ENCODE measurements at places on chromosomes 13 and 19. TPM values are rescaled to one million over a fixed set of nuclear protein-coding genes. Genes with fewer than 3 reads are reported as not detected.

The ZNF85 gene
- 22.7 TPM for total RNA-seq

The NTF4 gene
- total RNA-seq = not detected

The CNFN gene
- not detected for total RNA-seq

The ZNF575 gene
- total RNA-seq = 4.6 TPM

The LRRC25 gene
- total RNA-seq = 1.2 TPM

The ZBTB32 gene
- 33.6 TPM for total RNA-seq

The LRRC63 gene
- 1.6 TPM for total RNA-seq

The KLK11 gene
- total RNA-seq = not detected

The LRRC8E gene
- not detected for total RNA-seq

- H3K4me3 ChIP-seq = no peak overlapping the region
- peaks cover 3% of the 10 kb centered on the region for H3K27me3 ChIP-seq
- peaks cover 3% of the 10 kb centered on the region for H3K4me1 ChIP-seq
Measured at GRCh38 chr19:18866800-18867123, 29.2 kb downstream of the CERS1 start.

DNA sequence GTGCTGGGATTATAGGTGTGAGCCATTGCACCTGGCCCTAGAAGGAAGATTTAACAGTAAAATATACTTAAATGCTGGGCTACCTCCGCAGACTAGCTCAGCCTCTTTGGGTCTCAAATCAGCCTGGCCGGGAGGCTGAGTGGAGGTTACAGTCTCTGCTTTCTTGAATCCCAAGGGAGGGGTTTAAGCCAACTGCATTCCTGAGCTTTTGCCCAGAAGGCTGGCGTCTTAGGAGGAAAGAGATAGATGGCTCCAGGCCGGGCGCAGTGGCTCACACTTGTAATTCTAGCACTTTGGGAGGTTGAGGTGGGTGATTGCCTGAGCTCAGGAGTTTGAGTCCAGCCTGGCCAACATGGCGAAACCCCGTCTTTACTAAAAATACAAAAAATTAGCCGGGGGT, 623 bp upstream of the C5AR1 start:
- no peak overlapping the region for H3K27ac ChIP-seq
- no peak for DNase-seq
- H3K27me3 ChIP-seq = peaks cover 34% of the 10 kb centered on the region
- no peak overlapping the region for H3K4me3 ChIP-seq
- H3K36me3 ChIP-seq = no peaks in the 10 kb centered on the region
- H3K4me1 ChIP-seq = peaks cover 6% of the 10 kb centered on the region

- H3K27me3 ChIP-seq = no peaks in the 10 kb centered on the region
- no peak overlapping the region for H3K27ac ChIP-seq
- H3K36me3 ChIP-seq = no peaks in the 10 kb centered on the region
- no peak overlapping the region for H3K4me3 ChIP-seq
- H3K4me1 ChIP-seq = no peaks in the 10 kb centered on the region
Measured at GRCh38 chr13:107458269-107458668, 757.1 kb downstream of the LIG4 start.

DNA sequence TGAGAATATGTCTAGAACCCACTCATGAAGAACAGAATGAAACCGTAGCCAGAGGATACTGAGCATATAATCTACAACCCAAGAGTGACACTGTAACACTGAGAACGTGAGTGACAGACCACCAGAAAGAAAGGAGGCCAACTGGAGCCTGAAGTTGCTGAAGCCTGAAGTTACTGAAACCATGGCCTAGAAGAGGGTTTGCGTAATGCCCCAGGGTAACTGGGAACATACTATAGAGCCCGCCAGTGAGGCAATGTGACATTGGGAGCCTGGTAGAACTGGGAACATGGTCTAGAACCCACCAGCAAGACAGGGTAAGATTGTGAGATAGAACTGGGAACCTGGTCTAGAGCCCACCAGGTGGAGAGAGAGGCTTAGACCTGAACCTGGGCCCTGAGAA, 15.5 kb upstream of the TNFSF14 start:
- H3K4me1 ChIP-seq = peaks cover 8% of the 10 kb centered on the region
- H3K27me3 ChIP-seq = peaks cover 13% of the 10 kb centered on the region
- H3K4me3 ChIP-seq = no peak overlapping the region

DNA sequence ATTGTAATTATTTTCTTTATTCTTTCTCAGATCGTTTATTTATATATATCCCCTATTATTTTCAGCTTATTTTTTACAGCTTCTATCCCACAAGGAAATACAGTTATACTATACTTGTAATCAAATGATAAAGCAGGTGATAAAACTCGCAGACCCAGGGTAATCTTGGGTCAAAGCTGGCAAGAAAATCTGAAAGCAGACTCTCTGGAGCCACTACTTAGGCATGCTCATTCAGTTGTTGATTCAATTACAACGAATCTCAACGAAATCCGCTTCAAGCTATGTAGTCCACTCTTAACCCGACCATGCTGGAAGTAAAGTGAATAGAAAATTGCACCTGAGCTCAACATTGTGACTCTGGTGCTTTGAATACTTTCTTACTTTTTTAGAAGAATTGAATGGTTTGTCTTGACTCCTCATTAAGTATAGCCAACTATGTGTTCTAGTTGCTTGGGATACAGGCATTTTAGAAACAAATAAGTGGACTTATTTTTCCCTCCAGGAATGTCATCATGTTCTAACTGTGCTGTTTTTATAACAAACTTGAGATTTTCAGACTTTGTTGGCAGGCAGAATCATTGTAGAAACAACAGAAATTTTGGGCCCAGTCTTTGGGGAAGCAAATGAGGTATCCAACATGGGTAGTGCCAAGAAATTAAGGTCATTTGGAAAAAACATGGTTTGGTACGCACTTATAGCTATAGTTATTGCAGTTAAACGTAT, 21.4 kb downstream of the ESD start:
- no peak for DNase-seq
- no peaks in the 10 kb centered on the region for H3K27me3 ChIP-seq
- peaks cover 1% of the 10 kb centered on the region for H3K4me1 ChIP-seq
- no peak overlapping the region for H3K4me3 ChIP-seq
- no peak overlapping the region for H3K27ac ChIP-seq
- H3K36me3 ChIP-seq = peaks cover 52% of the 10 kb centered on the region

DNA sequence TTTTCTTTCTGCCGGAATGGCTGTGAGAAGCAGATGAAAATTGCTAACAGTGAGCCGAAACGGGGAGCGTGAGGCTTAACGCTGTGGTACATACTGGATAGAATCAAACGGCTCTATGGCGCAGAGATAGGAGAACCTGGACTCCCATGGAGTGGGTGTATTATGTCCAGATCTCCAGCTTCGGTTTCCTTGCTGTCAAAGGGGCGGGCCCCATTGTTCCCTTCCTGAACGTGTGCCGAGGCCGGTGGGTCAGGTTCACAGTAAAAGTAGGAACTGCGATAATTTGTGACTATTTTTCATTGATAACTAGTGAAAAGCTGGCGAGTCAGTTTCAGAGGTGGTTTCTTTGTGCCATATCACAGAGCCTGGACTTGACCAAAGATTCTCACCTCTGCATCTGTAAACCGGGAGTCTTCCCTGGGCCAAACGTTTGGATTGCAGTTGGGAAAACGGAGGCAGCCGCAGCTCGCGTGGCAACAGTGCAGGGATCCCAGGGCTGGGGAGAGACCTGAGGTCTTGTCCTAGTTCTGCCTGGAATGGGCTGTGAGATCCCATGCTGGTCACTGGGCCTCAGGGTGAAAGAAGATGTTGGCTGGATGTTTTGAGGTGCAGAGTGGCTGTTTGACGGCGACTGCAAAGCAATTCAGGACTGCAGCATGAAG, 752 bp downstream of the RPL18A start:
- peak overlapping the region; percentile 91 for H3K27ac ChIP-seq
- DNase-seq = no peak
- no peaks in the 10 kb centered on the region for H3K27me3 ChIP-seq
- H3K4me3 ChIP-seq = peak overlapping the region; percentile 95
- peaks cover 21% of the 10 kb centered on the region for H3K36me3 ChIP-seq

- no peaks in the 10 kb centered on the region for H3K27me3 ChIP-seq
- DNase-seq = no peak
- H3K36me3 ChIP-seq = peaks cover 19% of the 10 kb centered on the region
- H3K4me1 ChIP-seq = peaks cover 1% of the 10 kb centered on the region
- no peak overlapping the region for H3K4me3 ChIP-seq
Measured at GRCh38 chr19:4923276-4923747, 14.0 kb downstream of the UHRF1 start.

DNA sequence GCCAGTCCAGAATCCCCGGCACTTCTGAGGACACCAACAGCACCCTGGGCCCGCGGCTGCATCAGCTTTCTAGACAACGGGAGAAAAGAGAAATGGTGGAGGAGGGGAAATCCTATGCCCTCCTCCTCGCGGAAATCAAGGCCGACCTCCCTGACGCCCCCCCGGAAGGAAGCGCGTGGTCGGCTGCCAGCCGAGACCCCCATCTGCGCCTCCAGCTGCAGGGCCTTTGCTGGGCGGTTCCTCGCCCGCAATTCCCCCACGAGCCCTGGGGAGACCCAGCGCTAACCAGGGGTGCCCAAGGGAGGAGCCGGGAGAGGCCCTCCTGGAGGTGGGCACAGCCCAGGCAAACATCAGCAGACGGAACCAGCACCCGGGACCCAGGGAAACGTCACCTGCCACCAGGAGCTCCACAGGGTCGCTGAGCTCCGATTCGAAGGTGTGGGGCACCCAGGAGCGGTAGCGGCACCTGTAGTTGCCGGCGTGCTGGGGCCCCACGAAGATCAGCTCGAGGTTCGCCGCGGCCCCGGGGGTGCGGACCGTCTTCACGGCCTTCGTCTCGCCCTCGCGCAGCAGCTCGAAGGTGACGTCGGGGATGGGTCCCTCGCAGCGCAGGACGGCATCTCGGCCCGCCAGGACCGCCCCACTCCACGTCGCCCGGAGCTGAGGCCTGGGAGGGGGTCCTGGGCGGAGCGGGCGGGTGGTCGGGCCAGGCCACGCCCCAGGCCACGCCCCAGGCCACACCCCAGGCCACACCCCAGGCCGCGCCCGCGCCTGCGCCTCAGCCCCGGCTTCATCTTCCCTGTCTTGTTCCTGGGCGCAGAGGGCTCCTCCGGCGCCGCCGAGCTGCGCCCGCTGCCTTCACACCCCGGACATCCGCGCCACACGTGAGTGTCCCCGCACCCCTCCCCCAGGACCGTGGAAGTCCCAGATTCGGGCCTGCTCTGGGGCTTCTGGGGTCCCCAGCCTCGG, 6.0 kb downstream of the A1BG start:
- H3K4me3 ChIP-seq = peak overlapping the region; percentile 98
- H3K27ac ChIP-seq = peak overlapping the region; percentile 92
- peaks cover 20% of the 10 kb centered on the region for H3K36me3 ChIP-seq
- no peaks in the 10 kb centered on the region for H3K27me3 ChIP-seq

DNA sequence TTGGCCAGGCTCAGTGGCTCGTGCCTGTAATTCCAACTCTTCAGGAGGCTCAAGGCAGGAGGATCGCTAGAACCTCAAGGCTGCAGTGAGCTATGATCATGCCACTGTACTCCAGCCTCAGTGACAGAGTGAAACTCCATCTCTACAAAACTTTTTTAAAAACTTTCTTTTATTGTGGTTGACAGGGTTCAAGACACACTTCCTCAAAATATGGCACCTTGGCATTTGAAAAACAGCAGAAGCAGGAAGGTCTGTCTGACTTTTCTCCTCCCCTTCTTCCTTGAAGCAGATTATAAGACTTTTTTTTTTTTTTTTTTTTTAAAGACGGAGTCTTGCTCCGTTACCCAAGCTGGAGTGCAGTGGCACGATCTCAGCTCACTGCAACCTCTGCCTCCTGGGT, 100.3 kb downstream of the TM9SF2 start:
- peaks cover 19% of the 10 kb centered on the region for H3K4me1 ChIP-seq
- DNase-seq = no peak
- peak overlapping the region; percentile 59 for H3K4me3 ChIP-seq
- no peaks in the 10 kb centered on the region for H3K27me3 ChIP-seq

- no peak overlapping the region for H3K4me3 ChIP-seq
- peak; percentile 76 for DNase-seq
- no peaks in the 10 kb centered on the region for H3K27me3 ChIP-seq
- H3K4me1 ChIP-seq = peaks cover 5% of the 10 kb centered on the region
- no peak overlapping the region for H3K27ac ChIP-seq
Measured at GRCh38 chr13:49976314-49977258, 20.3 kb upstream of the TRIM13 start.

GRCh38 chr13:34347784-34348573, 530.0 kb downstream of the RFC3 start:
- no peaks in the 10 kb centered on the region for H3K4me1 ChIP-seq
- no peaks in the 10 kb centered on the region for H3K36me3 ChIP-seq
- H3K4me3 ChIP-seq = no peak overlapping the region
- DNase-seq = no peak
- H3K27ac ChIP-seq = no peak overlapping the region
- no peaks in the 10 kb centered on the region for H3K27me3 ChIP-seq

- no peaks in the 10 kb centered on the region for H3K36me3 ChIP-seq
- peaks cover 2% of the 10 kb centered on the region for H3K4me1 ChIP-seq
- no peak overlapping the region for H3K27ac ChIP-seq
- H3K4me3 ChIP-seq = no peak overlapping the region
- peak; percentile 37 for DNase-seq
- peaks cover 9% of the 10 kb centered on the region for H3K27me3 ChIP-seq
Measured at GRCh38 chr13:32246468-32246867, 68.7 kb downstream of the ZAR1L start.

DNA sequence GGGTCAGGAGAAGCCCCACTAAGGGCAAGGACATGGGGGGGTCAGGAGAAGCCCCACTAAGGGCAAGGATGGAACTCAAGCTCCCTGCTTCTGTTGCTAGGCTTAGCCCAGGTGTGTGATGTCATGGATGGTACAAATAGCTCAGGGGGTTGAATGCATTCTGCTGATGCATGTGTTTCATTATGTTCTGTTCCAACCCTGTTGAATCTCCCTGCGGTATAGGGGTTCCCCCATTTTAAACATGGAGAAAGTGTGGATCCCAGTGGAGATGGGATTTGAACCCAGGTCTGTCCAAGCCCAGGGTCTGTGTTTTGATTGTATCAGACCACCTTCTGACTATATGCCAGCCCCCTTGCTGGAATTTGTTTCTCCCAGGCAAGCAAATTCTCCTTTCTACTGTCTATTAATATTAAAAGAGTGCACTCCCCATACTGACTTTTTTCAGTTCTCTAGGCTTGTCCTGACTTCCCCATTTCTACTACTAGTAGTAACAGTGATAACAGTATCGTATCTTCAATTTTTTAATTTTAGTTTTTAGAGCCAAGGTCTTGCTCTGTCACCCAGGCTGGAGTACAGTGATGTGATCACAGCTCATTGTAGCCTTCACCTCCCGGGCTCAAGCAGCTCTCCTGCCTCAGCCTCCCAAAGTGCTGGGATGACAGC, 6.7 kb downstream of the ZNF865 start:
- no peak overlapping the region for H3K4me3 ChIP-seq
- peaks cover 29% of the 10 kb centered on the region for H3K36me3 ChIP-seq
- no peaks in the 10 kb centered on the region for H3K27me3 ChIP-seq
- DNase-seq = no peak

DNA sequence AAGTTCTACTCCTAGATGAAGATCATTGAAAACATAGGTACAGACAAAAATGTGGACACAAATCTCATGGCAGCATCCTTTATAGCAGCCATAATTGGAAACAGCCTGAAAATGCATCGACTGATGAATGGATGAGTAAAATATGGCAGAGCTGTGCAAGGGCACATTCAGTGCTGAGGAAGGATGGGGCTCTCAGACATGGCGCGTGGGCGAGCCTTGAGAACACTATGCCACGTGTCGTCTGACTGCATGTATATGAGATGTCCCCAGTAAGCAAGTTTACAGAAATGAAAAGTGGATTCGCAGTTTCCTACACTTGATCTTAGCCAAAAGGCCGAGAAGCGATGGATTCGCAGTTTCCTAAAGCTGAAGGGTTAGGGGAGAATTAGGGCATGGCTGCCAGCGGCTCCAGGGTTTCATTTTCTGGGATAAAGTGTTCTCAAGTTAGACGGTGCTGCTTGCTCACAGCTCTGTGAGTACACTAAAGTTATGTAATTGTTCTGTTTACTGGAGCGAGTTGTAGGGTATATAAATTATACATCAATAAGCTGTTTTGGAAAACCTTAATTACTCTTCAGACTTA, 78.0 kb downstream of the RAB20 start:
- no peak for DNase-seq
- H3K27ac ChIP-seq = no peak overlapping the region
- H3K36me3 ChIP-seq = no peaks in the 10 kb centered on the region
- no peaks in the 10 kb centered on the region for H3K4me1 ChIP-seq
- no peak overlapping the region for H3K4me3 ChIP-seq
